ENCODE measurements at places on chromosomes 6 and 20.
A peak's percentile ranks its signal among the peaks of the same experiment; 100 is the strongest.

- peaks cover 4% of the 10 kb centered on the region for H3K4me1 ChIP-seq
- H3K4me3 ChIP-seq: no peak overlapping the region
Observed at GRCh38 chr6:38552121-38552520, 87.6 kb downstream of the BTBD9 start.

GRCh38 chr6:1135726-1136414 lies 176.0 kb upstream of the FOXQ1 start:
- H3K36me3 ChIP-seq: no peaks in the 10 kb centered on the region
- DNase-seq: no peak
- no peaks in the 10 kb centered on the region for H3K27me3 ChIP-seq
- H3K4me1 ChIP-seq: peaks cover 1% of the 10 kb centered on the region
- peak overlapping the region; percentile 57 for H3K27ac ChIP-seq

DNA sequence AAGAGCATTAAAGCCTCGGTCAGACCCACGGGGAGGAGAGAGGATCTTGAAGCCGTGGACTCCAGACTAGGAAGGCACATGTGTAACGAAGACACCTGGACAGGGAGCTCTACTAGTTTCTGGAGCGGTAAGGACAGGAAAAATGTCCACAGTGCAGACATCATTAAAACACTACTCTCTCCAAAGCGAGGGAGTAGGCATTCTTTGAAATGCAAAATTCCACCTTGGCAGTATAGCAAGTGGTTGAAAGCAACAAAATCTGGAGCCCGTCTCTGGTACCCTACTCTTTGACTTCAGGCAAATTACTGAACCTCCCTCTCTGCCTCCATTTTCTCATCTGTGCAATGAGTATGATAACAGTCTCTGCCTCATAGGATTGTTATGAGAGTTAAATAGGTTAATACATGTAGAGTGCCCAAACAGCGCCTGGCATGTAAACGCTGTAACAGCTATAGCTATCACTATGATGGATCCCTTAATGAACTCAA lies 408 bp upstream of the CRIP3 start:
- no peaks in the 10 kb centered on the region for H3K4me1 ChIP-seq
- no peaks in the 10 kb centered on the region for H3K36me3 ChIP-seq
- H3K27me3 ChIP-seq: no peaks in the 10 kb centered on the region
- H3K4me3 ChIP-seq: no peak overlapping the region

- no peak overlapping the region for H3K4me3 ChIP-seq
- no peak overlapping the region for H3K27ac ChIP-seq
- DNase-seq: peak; percentile 74
- no peaks in the 10 kb centered on the region for H3K27me3 ChIP-seq
- peaks cover 8% of the 10 kb centered on the region for H3K4me1 ChIP-seq
- H3K36me3 ChIP-seq: no peaks in the 10 kb centered on the region
Observed at GRCh38 chr6:126811321-126811720, 307.1 kb upstream of the RSPO3 start.

DNA sequence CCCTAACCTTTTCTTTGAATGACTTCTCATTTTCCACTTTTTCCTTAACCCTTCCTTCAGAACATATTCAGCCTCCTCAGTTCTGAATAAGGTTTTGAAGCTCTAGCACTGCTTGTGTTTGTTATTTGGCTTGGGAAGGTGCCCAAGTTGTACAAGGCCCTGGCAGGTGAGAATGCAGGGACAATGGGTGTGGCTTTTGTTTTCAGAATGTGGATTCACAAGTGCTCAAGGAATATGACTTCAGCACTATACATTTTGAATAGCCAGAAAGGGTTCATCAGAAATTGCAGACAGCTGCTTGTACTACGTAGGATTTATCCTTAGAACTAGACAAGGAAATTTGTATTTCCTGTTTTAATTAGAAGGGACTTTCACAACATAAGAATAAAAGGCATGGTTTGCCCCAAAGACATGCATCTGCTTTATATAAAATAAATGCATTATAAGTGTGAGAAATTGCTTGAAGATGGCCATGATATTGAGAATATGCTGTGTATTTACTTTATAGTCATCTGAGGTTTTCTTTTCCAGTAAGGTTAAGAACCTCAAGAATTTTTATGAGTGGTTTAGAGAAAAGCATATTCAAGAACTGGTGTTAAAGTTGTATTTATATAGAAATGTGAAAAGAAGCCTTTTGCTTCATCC lies 29.3 kb upstream of the PRDM1 start:
- H3K27me3 ChIP-seq: no peaks in the 10 kb centered on the region
- no peak overlapping the region for H3K27ac ChIP-seq
- H3K36me3 ChIP-seq: no peaks in the 10 kb centered on the region
- no peak for DNase-seq

DNA sequence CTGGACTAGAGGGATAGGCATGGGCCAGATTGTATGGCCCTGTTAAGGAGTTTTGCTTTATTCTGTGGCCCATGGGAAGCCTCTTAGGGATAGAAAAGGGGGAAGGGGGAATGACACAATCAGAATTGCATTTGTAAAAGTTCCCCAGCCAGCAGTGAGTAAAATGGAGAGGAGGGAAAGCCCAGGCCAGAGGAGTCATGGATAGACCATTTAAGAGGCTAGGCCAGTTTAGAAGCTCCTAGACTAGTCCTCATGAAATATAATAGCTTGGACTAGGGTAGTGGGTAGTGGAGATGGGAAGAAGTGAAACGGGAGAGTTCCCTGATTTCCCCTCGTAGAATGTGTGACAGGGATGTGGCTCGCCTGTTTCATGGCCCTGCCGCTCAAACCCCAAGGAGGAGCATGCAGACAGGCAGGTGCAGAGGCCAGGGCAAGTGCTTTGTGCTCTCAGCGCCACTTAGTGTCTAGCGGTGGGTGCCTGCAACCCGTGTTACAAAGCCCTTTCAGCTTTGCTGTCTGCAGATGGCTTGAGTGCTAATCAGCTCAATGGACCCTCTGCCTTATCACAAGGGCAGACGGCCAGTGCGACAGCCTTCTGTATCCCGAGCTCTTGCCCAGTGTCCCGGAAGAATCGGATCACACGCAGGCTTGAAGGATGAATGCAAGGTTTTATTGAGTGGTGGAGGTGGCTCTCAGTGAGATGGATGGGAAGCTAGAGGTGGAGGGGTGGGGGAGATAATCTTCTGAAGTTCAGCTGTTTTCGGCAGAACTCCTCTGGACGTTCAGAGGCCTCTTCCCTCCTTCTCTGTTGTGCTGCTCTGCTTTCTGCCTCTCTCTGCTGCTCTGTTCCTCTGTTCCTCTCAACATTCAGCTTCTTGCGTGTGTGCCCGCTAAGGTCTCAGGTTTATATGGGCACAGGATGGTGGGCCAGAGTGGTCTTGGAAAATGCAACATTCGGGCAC lies 141.1 kb downstream of the CEP57L1 start:
- no peak overlapping the region for H3K4me3 ChIP-seq
- no peaks in the 10 kb centered on the region for H3K4me1 ChIP-seq
- no peaks in the 10 kb centered on the region for H3K36me3 ChIP-seq
- peak overlapping the region; percentile 51 for H3K27ac ChIP-seq
- H3K27me3 ChIP-seq: no peaks in the 10 kb centered on the region

GRCh38 chr6:83006270-83006905 lies 59.3 kb downstream of the UBE3D start:
- H3K4me1 ChIP-seq: no peaks in the 10 kb centered on the region
- DNase-seq: no peak
- no peak overlapping the region for H3K4me3 ChIP-seq
- no peaks in the 10 kb centered on the region for H3K36me3 ChIP-seq
- no peaks in the 10 kb centered on the region for H3K27me3 ChIP-seq

- no peaks in the 10 kb centered on the region for H3K4me1 ChIP-seq
- DNase-seq: peak; percentile 67
- no peak overlapping the region for H3K4me3 ChIP-seq
Observed at GRCh38 chr6:46221222-46221793, 50.5 kb upstream of the ENPP5 start.
